Activated T-cell treated with anti-CD3 and anti-CD28 coated beads, Interleukin-2, amount 50 U/mL, for 24 hours (primary cell): ENCODE measurements at places on chromosomes 6 and 20.

GRCh38 chr20:51731731-51732095, 36.5 kb downstream of the ATP9A start:
- DNase-seq, result no peak
- H3K4me3 ChIP-seq, result no peak overlapping the region
- H3K4me1 ChIP-seq, result peaks cover 9% of the 10 kb centered on the region
- H3K27me3 ChIP-seq, result peaks cover 7% of the 10 kb centered on the region

- DNase-seq, result no peak
- no peak overlapping the region for H3K4me3 ChIP-seq
- H3K27ac ChIP-seq, result peak overlapping the region; percentile 50
- no peaks in the 10 kb centered on the region for H3K36me3 ChIP-seq
- H3K27me3 ChIP-seq, result peaks cover 17% of the 10 kb centered on the region
- H3K4me1 ChIP-seq, result peaks cover 55% of the 10 kb centered on the region
Observed at GRCh38 chr20:54320148-54320607, 112.3 kb downstream of the PFDN4 start.

- no peaks in the 10 kb centered on the region for H3K4me1 ChIP-seq
- H3K36me3 ChIP-seq, result no peaks in the 10 kb centered on the region
- no peak overlapping the region for H3K4me3 ChIP-seq
- DNase-seq, result no peak
- H3K27ac ChIP-seq, result no peak overlapping the region
- H3K27me3 ChIP-seq, result peaks cover 27% of the 10 kb centered on the region
Observed at GRCh38 chr20:46799781-46800408, 90.4 kb downstream of the SLC2A10 start.

DNA sequence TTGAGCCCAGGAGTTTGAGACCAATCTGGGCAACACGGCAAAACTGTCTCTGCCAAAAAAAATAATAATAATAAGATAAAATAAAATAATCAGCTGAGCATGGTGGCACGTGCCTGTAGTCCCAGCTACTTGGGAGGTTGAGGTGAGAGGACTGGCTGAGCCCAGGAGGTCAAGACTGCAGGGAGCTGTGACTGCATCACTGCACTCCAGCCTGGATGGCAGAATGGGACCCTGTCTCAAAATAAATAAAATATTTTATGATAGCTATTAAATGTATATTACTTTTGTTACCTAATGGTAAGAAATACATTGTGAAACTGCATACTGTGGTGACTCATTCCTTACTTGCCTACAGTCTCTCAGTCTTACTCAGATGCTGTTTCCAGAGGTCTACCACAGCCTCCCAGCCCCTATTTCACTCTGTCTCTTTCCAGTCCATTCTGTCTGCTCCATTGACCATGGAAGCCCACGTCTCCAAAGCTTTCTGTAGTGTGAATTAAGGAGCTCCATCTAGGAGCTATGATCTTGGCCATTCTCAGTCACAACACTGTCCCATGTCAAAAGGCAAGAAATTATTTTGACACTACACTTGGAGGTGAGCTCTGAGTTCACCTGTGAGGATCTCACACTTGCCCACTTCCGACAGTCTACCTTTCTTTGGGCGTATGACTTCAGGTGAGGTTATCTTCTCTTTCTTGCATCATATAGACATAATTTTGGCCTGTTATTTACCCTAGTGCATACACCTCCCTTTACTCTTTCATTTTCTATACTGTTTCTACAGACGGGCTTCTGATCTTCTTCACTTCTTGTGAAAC, 22.4 kb upstream of the SNX9 start:
- H3K27ac ChIP-seq, result peak overlapping the region; percentile 81
- peaks cover 69% of the 10 kb centered on the region for H3K4me1 ChIP-seq
- H3K27me3 ChIP-seq, result peaks cover 4% of the 10 kb centered on the region
- peak overlapping the region; percentile 37 for H3K4me3 ChIP-seq
- DNase-seq, result peak; percentile 64
- peaks cover 10% of the 10 kb centered on the region for H3K36me3 ChIP-seq

- peaks cover 12% of the 10 kb centered on the region for H3K27me3 ChIP-seq
- no peaks in the 10 kb centered on the region for H3K36me3 ChIP-seq
- no peak overlapping the region for H3K4me3 ChIP-seq
- no peaks in the 10 kb centered on the region for H3K4me1 ChIP-seq
Observed at GRCh38 chr6:154080461-154081189, 41.6 kb downstream of the OPRM1 start.

DNA sequence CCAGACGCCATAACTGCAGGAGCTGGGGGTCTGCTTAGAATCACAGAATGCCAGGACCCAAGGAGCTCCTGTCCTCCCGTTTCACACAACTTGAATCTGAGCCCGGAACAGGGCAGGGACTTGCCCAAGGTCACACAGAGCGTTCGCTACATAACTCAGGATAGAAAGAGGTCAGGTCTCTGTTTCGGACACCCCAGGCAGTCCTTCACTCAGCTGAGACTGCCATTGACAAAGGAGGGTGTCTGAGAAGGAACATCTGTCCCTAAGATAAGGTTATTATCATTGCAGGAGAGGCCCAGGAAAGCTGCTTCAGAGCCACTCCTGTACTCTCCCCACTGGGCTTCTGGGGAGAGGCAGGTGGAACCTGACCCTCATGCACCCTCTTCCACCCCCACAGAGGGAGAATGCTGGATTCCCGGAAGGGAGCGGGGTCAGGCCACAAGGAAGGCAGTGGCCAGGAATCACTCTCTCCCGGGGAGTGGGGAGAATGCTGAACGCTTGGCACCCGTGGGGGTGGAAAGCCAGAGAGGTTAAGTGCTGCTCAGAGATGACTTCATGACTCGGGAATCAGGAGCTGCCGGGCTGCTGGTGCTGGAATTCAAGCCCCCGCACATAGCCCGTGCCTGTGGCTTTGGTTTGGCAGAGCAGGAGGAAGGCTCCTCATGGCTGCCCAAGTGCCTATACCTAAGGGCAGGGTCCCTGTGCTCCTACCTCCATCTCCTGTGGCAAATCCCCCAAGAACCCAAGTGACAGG, 10.7 kb downstream of the SDC4 start:
- DNase-seq, result no peak
- peaks cover 77% of the 10 kb centered on the region for H3K36me3 ChIP-seq
- H3K27me3 ChIP-seq, result no peaks in the 10 kb centered on the region

- no peak for DNase-seq
- peaks cover 10% of the 10 kb centered on the region for H3K4me1 ChIP-seq
- H3K27ac ChIP-seq, result no peak overlapping the region
- no peaks in the 10 kb centered on the region for H3K27me3 ChIP-seq
Observed at GRCh38 chr6:41277605-41278004, 8.9 kb downstream of the TREM1 start.
